Smooth muscle cell of the brain vasculature (primary cell): ENCODE measurements at places on chromosomes 12 and 14.
A peak's percentile ranks its signal among the peaks of the same experiment; 100 is the strongest.

GRCh38 chr14:75041613-75042012, 9.7 kb downstream of the MLH3 start:
- no peak for DNase-seq

- DNase-seq = no peak
Measured at GRCh38 chr12:113879658-113880057, 86.5 kb downstream of the RBM19 start.

GRCh38 chr12:10408842-10409241, 715 bp downstream of the KLRC4 start:
- DNase-seq = no peak

DNA sequence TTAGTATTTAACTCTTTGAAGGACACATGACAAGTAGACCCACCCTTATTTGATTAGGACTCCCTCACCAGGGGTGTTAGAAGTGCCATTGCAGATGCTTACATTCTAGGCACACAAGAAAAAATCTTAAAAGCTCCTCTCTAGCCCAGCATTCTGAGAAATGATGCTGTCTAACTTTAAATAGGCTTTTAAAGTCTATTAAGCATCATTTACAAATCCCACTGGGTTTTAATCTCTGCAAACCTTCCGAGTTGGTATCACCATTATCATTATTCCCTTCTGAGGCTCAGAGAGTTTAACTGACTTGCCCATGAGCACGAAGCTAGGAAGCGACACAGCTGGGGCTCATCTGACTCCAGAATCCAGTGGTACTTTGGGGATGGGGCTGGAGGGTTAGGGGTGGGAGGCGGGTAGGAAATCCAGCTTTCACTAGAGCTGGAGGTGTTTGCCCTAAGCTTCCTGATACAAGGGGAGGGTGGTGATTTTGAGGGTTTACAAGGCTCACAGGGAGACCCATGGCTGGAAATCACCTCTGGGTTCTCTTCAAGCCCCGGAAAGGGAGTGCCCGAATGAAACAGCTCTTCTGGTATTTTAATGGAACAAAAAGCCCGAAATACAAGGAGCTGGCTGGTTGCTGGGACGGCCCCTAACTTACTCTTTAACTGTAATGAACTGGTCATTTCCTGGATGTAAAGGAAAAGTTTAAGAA, 109.2 kb upstream of the FUT8 start:
- DNase-seq = no peak

DNA sequence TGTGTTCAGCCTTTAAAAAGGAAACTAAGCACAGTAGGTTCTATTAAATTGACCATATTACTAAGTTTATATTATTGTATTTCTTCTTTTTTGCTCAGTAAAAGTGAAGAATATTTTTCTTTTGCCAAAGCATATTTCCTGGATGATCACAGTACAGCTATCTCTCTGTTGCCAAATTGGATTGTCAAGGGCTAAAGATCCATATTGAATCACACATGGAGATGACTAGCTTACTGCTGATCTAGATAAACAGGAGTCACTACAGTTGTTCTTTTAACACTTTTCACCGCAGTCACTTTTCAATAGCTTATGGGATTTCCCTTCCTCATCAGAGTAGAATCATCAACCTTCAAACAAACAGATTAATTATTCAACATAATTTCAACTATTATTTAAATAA, 78.6 kb downstream of the LRRC9 start:
- no peak for DNase-seq

DNA sequence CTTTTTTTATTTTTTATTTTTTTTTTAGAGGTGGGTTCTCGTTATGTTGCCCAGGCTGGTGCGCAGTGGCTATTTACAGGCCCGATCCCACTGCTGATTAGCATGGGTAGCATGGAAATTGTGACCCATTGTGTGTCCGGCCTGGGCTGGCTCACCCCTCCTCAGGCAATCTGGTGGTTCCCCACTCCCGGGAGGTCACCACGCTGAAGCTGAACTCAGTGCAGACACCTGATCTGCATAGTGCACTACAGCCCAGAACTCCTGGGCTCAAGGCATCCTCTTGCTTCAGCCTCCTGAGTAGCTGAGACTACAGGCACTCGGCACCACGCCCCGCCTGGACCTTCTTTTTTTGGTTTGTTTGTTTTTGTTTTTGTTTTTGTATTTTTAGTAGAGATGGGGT, 5.5 kb upstream of the CD4 start:
- no peak for DNase-seq

GRCh38 chr14:94163796-94164195, 10.3 kb upstream of the PPP4R4 start:
- DNase-seq = no peak

- no peak for DNase-seq
Measured at GRCh38 chr14:48575772-48576171, 900.4 kb upstream of the MDGA2 start.

GRCh38 chr12:83739607-83740006, 1052.9 kb downstream of the TMTC2 start:
- no peak for DNase-seq

- DNase-seq = no peak
Measured at GRCh38 chr14:97120611-97121031, 323.4 kb downstream of the VRK1 start.

DNA sequence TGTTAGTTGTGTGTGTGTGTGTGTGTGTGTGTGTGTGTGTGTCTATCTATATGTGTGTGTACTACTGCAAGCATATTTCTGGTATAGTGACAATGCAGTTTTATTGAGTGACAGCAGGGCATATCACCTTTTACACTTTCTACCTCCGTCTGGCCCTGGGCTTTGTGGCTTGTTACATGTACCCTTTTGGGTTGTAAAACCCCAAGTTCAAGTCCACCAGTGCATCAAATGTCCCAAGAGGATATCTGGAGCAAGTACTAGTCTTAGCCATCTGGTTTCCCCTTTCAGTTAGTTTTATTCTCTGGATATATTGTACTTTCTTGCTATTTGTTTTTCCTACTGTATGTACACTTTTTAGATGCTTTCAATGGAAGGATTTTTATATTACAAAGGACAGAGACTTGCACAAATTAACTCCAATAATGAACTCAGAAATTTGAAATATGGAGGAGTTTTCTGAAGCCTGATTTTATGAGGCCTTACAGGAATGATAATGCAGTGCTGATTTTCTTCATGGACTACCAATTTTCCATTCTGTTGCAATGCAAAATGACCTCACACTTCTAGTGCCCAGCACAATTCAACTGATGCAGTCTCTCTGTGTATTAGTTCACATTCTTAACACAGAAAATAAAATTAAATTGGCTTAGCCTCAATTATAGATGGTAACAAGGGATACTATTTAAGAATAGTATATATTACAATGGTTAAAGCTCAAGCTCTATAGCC, 29.1 kb downstream of the SLC16A7 start:
- DNase-seq = no peak

DNA sequence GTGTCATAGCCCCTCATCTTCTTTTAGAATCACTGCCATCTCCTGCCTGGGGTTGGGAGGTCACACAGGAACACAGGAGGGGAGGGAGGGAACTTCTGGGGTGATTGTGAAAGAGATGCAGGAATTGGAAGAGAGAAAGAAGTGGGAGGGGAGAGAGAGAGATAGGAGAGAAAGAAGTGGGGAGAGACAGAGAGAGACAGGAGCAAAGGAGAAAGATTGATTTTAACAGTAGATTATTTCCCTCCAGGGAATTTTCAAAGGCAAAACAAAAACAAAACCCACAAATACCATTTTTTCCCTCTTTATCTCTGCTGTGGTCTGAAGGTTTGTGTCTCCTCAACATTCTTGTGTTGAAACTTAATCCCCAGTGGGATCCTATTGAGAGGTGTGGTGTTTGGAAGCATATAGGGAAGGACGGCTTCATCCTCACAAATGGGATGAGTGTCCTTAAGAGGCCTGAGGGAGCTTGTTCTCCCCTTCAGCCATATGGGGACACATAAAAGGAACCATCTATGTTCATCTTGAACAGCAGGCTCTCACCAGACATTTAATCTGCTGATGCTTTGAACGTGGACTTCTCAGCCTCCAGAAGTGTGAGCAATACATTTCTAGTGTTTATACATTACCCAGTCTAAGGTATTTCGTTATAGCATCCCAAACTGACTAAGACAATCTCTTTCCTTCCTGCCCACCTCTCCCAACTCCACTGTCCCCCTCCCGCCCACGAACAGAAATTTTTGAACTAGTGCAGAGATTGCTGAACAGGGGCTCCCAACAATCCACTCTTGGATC, 134.9 kb upstream of the MAX start:
- DNase-seq = no peak

- no peak for DNase-seq
Measured at GRCh38 chr14:25461780-25462179, 411.8 kb upstream of the STXBP6 start.

DNA sequence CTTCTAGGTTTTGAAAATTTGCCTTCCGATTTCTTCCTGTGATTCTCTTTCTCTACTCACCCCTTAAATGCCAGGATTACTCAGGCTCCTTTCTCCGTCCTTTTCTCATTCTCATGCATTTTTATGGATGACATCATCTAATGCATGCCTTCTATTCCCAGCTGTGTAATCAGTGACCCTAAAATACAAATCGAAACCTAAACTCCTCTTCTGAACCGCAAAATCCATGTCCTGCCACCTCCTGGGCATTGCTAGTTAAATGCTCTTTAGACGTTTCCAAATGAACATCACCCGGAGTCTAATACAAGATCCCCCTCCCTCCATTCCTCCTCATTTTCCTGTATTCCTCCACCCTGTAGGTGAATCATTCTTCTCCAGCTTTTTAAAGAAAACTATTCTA, 1703.1 kb upstream of the FLRT2 start:
- DNase-seq = no peak

DNA sequence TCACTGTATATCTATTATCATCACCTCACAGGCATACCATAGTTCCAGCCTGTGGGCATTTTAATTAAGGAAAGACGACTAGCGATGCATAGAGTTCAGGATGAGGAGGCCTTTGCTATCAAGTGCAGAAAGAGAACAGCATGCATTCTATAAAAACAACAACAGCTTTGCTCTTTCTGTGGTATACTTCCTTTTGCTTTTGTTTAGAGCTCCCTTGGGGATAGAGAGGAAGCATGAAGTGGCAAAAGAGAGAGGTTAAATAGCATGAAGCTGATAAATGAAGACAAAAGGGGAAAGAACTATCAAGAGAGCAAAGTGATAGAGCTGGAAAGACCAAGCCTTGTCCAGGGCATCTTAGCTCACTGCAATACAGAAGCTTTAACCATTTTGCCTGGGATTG, 23.5 kb downstream of the IFNG-AS1 start:
- DNase-seq = no peak

DNA sequence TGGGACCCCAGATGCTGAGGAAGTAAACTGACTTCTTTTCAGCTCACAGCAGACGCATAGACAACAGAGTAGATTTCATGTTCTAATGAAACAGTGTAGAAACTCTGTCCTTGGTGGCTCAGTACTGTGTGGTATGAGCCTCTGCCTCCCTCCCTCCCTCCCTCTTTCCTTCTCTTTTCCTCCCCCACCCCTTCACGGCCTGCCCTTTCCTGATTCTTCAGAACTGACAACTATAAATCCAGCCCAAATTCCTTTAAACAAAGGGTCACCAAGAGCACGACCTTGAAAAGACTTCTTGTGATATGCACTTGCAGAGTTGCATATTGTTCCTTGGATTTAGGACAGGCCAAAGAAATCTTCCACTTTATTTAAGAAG, 164.0 kb downstream of the ETV6 start:
- DNase-seq = no peak

- DNase-seq = no peak
Measured at GRCh38 chr12:27602516-27602915, 78.5 kb downstream of the PPFIBP1 start.

GRCh38 chr12:127230843-127231260, 1036.1 kb upstream of the TMEM132C start:
- DNase-seq = peak; percentile 67

DNA sequence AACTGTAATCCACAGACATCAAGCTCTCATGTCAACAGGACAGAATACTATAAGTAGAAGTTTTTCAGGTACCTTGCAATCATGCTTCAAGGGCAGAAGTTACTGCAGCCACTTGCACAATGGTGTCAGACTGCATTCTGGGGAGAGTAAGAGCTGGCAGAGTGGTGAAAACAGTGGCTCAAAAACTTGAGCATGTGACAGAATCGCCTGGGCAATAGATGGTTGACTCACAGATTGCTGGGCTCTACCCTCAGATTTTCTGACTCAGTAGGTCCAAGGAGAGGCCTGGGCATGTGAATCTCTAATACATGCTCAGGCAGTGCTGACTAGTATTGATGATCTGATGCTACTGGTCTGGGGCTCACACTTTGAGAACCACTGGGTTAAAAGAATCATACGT, 187.8 kb downstream of the TBX5 start:
- DNase-seq = no peak

GRCh38 chr12:91507754-91508153, 325.1 kb upstream of the DCN start:
- DNase-seq = no peak

DNA sequence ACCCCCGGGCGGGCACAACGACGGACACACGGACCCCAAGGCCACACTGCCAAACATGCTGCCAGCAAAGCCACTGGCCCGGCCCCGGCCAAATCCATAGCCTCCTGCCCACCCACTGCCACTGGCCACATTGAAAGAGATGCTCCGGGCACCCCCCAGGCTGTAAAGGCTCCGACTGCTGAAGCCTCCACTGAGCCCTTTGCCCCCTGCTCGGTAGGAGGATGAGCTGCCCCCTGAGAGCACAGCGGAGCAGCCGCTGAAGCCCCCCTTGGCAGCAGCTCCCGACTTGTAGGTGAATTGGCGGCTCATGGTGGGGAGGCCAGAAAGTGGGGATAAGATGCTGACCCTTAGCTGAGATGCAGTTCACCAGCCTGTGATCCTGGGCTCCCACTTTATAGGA, at the start of gene KRT73:
Gene KRT73, minus strand, starts transcription at position 344 of the 400 bp plus-strand sequence. Its CDS starts 35 bp downstream, at position 309.
- DNase-seq = no peak

GRCh38 chr12:8078398-8078797, 3.7 kb upstream of the NECAP1 start:
- DNase-seq = no peak

DNA sequence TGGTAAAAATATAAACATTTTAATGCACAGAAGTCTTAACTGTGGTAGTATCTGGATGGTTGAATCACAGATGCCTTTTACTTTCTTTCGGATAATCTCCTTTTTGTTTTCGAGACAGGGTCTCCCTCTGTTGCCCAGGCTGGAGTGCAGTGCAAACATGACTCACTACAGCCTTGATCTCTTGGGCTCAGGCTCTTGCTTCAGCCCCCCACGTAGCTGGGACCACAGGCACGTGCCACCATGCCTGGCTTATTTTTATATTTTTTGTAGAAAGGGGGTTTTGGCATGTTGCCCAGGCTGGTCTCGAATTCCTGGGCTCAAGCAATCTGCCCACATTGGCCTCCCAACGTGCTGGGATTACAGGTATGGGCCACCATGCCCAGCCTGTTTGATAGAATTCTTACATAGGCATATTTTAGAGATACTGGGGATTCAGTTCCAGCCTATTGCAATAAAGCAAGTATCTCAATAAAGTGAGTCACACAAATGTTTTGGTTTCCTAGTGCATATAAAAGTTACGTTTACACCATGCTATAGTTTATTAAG, 99.2 kb downstream of the SNAPC1 start:
- DNase-seq = no peak

DNA sequence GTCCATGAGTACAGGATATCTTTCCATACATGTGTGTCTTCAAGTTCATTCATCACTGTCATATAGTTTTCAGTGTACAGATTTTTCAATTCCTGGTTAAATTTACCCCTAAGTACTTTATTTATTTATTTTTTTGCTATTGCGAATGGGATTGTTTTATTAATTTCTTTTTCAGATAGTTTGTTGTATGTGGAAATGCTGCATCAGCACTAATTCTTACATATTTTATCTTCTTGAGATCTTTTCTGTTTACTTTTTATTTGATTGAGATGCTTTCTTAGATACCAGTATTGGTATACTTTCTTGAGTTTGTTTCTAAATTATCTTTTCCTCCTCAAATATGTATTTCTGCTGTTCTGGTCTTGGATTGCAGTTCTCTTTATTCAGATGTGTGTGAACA, 148.9 kb downstream of the RGS6 start:
- no peak for DNase-seq
